ENCODE measurements at places on chromosomes 3 and 15.
A peak's percentile ranks its signal among the peaks of the same experiment; 100 is the strongest.

GRCh38 chr3:99505646-99506269, 132.6 kb upstream of the COL8A1 start:
- no peak for DNase-seq

- DNase-seq = no peak
These were observed 5.5 kb upstream of the CD200 start for GRCh38 chr3:112327371-112327951.

DNA sequence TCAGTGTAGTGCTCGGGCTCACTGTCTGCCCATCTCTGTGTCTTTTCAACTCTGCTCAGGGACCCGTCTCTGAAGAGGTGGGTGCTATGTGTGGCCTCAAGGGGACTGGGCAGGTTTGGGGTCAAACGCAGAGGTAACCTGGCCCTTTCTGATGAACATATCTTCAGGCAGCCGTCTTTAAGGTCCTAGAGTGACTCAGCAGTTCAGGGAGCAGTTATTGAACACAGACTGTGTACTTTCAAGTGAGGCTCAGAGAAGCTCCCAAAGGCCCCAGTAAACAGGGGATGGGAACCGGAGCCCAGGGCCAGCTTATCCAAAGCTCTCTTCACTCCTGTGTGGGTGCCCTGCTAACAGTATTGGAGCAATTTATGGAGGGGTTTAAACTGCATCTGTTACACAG, 73.1 kb downstream of the WDR76 start:
- no peak for DNase-seq

DNA sequence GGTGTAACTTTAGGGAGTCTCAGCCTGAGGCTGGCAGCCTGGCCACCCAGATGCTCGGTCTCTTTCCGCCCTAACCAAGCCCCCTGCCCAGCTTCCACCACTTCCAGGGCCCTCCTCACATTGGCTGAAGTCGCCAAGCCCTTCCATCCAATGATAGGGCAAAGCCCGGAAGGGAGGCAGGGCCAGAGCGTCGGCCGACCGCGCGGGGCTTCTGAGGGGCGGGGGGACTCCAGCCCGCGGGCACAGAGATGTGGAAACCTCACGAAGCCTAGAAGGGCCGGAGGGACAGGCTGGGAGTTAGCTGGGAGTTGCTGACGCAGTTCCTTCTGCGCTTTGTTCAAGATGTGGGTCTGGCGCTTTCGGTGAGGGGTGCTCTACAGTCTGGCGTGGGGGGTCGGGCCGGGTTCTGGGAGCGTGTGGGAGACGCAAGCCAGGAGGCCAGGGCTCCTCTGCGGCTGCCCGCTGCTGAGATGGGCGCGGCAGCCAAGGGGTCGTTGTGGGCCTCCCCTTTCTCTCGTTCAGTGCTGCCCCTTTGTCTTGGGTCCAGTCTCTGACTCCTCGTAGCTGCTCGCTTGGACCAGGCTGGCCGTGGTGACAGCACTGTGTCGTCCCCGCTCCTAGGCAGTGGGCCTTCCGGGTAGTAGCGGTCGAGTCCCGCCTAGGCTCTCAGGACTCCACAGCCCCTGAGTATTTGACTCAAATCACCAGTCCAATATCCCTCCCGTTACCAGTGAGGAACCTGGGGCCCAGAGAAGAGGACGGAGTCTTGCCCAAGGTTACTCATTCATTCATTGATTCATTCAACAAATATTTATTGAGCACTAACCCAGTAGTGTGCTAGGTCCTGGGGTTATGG, at the start of gene ZNF660:
TSS of gene ZNF660 (plus strand) at position 319 of the 856 bp plus-strand sequence. CDS start 9,230 bp downstream, outside the sequence.
- peak; percentile 45 for DNase-seq

DNA sequence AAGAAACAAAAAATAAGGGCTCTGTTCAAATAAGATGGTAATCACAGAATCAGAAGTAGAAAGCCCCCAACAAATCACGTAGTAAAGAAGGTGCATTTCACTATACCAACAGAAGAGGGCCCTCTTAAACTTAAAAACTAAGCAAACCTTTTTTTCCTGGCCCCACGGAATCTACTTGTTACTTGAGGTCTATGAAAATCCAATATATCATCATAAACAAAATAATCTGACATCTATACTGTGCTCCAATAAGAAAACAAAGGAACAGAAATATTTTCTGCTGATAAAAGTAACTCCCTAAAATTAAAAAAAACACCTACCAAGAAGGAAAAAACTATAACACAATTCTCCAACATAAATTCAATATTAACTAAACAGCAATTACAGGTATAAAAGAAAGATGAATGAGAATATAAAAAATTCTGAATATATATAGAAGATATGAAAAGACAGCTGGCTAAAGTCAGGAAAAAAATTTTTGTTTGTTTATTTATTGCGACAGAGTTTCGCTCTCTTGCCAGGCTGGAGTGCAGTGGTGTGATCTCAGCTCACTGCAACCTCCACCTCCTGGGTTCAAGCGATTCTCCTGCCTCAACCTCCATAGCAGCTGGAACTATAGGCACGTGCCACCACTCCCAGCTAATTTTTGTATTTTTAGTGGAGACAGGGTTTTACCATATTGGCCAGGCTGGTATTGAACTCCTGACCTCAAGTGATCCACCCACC, 81.8 kb downstream of the CLASP2 start:
- no peak for DNase-seq

GRCh38 chr3:112253301-112253971, 40.6 kb downstream of the SLC9C1 start:
- no peak for DNase-seq

Measured in substantia nigra (tissue), 51 donors.